ENCODE measurements at places on chromosomes 2 and 18. TPM values are rescaled to one million over a fixed set of nuclear protein-coding genes. Genes with fewer than 3 reads are reported as not detected.

DNA sequence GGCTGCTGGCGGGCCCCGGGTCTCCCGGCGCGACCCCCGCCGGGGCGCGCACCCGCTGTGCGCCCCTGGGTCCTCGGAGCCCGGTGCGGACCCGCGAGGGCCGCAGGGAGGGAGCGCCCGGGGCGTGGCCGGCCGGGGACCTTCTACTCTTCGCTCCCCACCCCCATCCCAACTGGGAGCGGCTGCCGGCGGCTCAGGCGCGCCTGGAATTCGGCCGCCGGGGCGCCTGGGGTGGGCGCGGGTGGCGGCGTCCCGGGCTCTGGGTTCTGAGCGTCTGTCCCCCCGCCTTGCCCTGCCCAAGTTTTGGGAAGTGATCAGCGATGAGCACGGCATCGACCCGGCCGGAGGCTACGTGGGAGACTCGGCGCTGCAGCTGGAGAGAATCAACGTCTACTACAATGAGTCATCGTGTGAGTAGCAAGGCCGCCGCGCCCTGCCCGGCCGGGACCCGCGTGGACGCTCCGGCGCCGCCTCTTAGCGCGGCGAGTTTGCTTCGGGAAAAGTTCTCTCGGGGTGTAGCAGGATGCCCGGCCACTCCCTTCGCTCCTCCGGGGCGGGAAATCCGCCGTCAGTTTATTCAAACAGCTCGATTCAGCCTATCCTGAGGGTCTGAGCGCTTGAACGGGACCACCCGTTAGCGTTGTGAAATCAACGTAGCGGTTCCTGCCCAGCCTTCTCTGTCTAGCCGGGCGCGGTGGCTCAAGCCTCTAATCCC is 502 bp downstream of the TUBB6 start:
- DNase-seq, result peak; percentile 91

Gene FAM110C
- 4.8 TPM for total RNA-seq

Gene ITGB6
- 109 TPM for total RNA-seq

Gene GAREM1
- total RNA-seq, result 11.5 TPM

DNA sequence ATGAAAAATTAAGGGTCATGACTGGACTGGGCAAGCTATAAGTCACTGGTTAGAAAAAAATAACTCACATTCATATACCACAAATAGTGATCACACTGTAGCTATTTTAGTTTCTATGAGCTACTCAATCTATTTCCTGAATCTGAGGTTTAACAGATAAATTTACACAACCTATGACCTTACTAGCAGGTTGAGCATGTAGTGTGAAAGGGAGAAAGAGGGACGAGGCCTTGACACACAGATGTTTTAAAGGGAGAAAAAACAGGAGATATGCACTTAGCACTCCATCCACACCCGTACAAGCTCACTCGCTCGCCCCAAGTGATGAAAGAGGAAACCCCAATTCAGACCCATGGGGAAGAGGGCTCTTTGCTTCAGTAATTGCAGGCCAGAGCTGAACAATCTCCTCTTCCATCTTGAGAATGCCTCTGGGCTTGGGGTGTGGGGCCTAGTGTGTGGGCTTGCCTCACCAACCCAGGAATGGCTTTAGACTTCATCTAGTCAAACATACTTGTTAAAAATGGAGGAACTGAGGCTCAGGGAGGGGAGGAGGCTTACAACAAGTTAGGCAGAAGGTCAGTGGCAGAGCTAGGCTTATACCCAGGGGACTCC is 10.7 kb downstream of the CYRIA start:
- DNase-seq, result no peak

Measured in upper lobe of right lung (tissue), 1 donor.